Stimulated activated CD4-positive, alpha-beta T cell treated with anti-CD3 and anti-CD28 coated beads, Interleukin-1b, Interleukin-23, amount 100 ng/mL, for 1 hour (primary cell): ENCODE measurements at places on chromosomes 3 and 15.
A peak's percentile ranks its signal among the peaks of the same experiment; 100 is the strongest.

GRCh38 chr3:117193390-117193789 lies 483.8 kb downstream of the TUSC7 start:
- DNase-seq, result no peak

- no peak for DNase-seq
These were observed 599.4 kb downstream of the UNC13C start for GRCh38 chr15:54577476-54578250.

DNA sequence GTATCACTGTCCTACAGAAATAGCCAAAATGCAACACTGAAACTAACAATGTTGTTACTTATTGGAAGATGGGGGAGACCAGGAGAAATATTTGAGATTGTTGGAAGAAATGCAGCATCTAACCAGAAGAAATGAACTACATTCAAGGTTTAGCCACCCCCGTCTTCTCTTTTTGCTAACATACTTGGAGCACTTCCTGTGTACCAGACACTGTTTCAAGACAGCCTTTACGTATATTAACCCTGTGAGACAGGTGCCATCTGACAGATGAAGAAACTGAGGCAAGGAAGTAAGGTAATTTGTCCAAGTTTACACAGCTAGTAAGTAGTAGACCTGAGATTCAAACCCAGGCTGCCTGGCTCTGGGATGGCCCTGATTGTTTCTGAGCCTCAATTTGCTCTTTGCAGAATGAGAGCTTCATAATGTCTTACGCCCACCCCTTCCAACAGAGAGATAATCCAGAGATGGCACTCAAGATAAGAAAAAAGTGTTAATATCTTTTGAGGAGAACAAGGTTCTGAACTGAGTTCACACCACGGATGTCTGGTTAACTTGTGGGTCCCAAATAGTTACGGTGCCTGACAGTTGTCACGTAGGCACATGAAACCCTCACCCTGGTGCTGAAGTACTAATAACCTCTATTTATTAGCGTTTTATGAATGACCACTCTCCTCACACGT lies 26.1 kb downstream of the RASGRP1 start:
- DNase-seq, result no peak

GRCh38 chr15:73330206-73331051 lies 38.3 kb downstream of the HCN4 start:
- no peak for DNase-seq

DNA sequence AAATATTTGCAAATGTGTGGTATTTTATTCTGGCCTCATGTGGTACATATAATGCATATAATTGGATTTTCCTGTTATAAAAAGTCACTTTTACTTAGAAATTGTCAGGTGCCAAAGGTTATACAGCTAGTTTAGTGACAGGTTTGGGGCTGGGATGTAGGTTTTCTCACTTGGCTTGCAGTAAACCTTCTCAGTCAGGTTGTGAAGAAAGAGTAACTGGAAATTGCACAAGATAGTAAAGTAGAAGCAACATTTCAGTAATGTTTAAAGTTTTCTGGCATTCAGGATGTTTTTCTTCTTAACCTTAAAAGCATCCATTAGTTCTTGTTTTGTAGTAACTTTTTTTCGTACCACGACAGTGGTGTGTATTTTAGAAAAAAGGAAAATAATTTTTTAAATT lies 53.9 kb downstream of the MEF2A start:
- no peak for DNase-seq

DNA sequence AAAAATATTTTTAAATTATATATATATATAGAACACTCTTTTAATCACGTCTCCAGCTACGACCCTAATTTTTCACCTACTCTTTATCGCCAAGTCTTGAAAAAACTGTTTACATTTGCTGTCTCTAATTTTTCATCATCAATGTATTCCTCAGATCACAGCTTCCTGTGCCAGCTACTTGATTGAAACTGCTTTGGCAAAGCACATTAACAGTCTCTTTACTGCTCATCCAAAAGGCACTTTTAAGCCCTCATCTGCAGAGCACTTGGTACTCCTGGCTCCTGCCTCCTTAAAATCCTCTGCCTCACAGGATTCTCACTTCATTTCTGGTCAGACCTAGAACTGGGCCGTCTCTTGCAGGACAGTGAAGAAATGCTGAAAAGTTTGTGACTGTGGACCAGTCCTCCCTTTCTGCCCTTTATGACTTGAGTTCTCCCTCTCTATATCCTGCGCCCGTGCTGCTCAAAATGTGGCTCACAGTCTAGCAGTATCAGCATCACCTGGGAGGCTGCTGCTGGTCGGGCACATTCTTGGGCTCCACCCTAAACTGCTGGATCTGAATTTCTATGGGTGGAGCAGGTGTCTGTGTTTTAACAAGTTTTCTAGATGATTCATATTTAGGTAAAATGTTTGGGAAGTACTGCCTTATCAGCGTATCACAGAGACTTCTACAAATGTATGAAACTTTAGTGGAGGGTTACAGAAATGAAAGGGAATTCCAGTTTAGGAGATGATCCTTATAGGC lies 196.8 kb downstream of the ADAMTSL3 start:
- no peak for DNase-seq

DNA sequence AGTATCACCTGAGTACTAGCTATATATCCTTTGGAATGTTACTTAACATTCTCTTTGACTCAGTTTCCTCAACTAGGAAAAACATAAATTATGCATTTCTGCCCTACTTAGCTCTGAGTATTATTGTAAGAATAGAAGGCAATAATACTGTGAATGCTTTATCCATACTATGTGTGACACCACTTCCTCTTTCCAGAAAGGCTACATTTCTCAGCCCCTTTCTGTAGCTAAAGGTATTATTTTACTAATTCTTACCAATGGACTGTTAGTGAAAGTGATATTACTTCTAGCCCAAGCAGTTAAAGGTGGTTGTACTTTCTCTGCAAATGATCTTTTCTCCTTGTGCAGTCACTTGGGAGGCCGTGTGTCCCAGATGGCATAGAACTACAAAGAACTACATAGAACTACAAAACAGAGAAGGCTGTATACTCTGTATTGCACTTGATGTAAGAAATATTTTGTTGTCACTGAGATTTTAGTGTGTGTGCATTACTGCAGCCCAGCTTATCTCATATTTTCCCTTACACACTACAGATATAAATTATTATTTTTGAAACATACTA lies 35.1 kb downstream of the MYH15 start:
- no peak for DNase-seq

- DNase-seq, result no peak
These were observed 1.8 kb upstream of the CCR9 start for GRCh38 chr3:45884368-45885201.

GRCh38 chr3:58508437-58508836 lies 16.5 kb downstream of the KCTD6 start:
- no peak for DNase-seq

DNA sequence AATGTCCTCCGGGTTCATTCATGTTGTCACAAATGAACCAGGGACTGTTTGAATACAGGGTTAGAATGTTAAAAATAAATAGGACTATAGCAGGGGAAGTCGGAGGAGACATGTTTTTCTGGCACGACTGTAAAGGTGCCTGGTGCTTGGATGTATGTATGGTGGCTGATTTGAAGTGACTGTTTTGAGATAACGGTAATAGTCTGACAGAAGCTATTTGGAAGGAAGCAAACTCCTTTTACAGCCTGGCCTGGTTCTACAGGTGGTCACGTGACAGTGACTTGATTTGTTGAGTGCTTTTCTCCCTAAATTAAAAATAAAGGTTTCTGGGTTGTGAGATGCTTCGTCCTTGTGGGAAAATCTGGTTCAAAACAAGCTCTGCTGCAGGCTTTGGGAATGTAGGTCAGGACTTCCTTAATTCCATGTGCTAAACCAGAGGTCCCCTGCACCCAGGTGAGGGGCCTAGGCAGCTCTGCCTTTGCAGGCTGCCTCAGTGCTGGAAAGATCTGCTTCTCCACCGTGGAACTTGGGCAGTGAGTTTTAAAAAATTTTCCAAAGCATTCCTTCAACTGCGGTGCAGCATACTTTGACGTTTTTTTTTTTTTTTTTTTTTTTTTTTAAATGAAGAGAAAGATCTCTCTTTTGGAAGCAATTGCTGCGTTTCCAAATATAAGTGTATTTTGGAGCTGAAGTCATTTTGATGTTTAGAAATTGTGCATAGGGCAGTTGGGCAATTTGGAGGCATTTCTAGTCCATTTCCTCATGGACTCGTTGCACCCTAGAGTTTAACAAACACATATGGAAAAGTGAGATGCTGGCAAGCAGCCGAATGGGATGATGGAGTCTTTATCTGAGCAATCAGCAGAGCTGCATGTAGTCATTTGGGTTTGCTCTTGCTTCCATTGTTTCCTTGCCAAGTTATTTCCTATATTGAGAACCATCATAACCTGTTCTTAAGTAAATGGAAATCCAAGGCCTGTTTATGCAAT lies 30.9 kb downstream of the ITPR1 start:
- no peak for DNase-seq

- DNase-seq, result no peak
These were observed 117.7 kb downstream of the GOLIM4 start for GRCh38 chr3:167978071-167978470.

DNA sequence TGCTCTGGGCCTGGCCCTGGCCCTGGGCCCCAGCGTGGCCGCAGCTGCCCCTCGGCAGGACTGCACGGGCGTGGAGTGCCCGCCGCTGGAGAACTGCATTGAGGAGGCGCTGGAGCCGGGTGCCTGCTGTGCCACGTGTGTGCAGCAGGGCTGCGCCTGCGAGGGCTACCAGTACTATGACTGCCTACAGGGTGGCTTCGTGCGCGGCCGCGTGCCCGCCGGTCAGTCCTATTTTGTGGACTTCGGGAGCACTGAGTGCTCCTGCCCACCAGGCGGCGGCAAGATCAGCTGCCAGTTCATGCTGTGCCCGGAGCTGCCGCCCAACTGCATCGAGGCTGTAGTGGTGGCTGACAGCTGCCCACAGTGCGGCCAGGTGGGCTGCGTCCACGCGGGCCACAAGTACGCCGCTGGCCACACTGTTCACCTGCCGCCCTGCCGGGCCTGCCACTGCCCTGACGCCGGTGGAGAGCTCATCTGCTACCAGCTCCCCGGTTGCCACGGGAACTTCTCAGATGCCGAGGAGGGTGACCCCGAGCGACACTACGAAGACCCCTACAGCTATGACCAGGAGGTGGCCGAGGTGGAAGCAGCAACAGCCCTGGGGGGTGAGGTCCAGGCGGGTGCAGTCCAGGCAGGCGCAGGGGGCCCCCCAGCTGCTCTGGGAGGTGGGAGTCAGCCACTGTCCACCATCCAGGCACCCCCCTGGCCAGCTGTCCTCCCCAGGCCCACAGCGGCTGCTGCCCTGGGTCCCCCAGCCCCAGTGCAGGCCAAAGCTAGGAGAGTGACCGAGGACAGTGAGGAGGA lies 21.7 kb downstream of the FBLN2 start:
- DNase-seq, result no peak

- DNase-seq, result no peak
These were observed 2.2 kb downstream of the NPTN start for GRCh38 chr15:73630921-73631362.

GRCh38 chr3:11498646-11499045 lies 145.1 kb downstream of the VGLL4 start:
- no peak for DNase-seq

GRCh38 chr3:79161941-79162340 lies 605.9 kb downstream of the ROBO1 start:
- no peak for DNase-seq

GRCh38 chr3:78895528-78895927 lies 872.3 kb downstream of the ROBO1 start:
- no peak for DNase-seq

DNA sequence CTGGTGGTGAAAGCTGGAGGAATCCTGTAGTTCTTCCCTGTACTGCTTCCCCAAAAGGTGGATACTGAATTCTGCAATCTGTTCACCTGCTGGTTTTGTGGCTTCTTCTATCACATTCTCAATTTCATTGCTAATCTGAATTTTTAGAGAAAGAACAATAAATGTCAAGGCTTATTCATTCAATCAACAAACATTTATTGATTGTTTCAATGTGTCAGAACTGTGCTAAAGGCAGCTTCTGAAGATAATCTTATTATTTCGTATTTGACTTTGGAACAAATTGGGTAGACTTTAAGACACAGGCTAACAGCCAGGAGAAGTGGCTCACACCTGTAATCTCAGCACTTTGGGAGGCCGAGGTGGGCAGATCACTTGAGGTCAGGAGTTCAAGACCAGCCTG lies 46.8 kb downstream of the IMPG2 start:
- DNase-seq, result no peak

- DNase-seq, result no peak
These were observed 99.2 kb upstream of the C3orf80 start for GRCh38 chr3:160126051-160126450.

DNA sequence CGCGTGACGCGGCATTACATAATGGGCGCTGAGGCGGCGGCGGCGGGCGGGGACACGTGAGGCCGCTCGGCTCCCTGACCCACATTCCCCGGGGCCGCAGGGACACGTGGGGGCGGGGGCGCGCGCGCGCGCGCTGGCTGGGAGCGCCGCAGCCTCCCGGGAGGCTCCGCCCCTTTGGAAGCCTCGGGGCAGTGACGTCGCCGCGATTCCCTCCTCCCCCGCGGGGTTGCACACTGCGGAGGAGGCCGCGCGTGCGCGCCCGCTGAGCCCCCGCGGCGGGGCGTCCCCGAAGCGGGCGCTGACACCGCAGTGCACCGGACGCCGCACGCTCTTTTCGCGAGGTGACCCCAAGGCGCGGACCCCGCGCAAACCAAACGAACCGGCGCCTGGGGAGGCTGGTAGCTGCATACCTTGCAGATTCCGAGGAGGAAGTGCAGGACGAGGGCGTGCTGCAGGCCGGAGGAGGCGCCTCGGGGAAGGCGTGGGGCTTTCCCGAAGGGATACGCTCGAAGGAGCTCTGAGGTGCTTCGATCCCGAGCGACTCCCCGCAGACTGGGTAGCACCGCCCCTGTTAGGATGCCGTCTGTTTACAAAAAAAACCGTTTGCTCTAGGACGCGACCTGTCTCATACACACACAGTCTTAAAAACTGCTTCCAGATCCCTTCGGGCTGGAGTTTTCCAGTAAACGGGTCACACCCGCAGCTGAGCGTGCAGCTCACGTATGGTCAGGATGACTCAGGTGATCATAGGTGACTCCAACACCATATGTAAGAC lies 1.0 kb downstream of the NR1D2 start:
- DNase-seq, result peak; percentile 95

DNA sequence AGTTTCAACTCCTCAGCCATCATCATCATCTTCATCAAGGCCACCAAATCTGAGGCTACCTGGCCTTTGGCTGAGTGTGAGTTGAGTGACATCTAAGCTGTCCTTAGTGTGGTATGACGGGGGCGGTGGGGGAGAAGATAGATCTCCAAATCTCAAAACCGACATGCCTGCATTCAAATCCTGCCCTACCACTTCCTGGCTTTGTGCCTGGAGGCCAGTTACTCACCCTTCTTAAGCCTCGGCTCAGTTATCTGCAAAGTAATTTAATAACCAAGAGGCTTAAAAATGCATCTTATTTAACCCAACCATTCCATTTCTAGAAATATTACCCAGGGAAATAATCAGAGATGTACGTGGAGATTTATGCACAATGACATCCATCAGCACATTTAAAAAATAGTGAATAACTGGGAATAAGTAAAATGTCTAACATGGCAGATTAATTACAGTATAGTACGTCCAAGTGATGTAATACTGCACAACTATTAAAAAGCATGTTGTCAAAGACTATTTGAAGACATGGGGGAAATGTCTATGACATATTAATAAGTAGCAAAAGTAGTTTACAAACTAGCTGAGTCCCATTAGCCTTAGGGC lies 167.4 kb downstream of the NTRK3 start:
- no peak for DNase-seq
